ENCODE measurements at places on chromosomes 1 and 21.

- DNase-seq = peak; percentile 70
These were observed 725.1 kb downstream of the BRINP3 start for GRCh38 chr1:189752461-189752995.

- peak; percentile 40 for DNase-seq
These were observed 16.1 kb downstream of the TNFRSF8 start for GRCh38 chr1:12078938-12079861.

- no peak for DNase-seq
These were observed 44.3 kb downstream of the SLC16A1 start for GRCh38 chr1:112911506-112912220.

- DNase-seq = no peak
These were observed 552.9 kb downstream of the LTN1 start for GRCh38 chr21:28439788-28440187.

DNA sequence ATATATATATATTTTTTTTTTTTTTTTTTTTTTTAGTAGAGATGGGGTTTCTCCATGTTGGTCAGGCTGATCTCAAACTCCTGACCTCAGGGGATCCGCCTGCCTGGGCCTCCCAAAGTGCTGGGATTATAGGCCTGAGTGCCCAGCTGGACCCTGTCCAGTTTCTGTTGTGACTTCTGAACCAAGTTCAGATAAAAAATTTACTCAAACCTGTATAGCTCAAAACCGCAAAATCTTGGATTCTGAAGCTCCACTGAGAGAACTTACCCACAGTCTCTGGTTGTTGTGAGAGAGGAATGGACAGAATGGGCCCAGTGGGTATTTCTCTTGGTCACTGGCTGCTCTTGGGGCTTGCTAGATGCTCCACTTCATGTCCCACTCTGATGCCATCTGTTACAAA, 76.4 kb downstream of the HS2ST1 start:
- DNase-seq = no peak
